ENCODE measurements at places on chromosomes 16 and 17.

- DNase-seq, result no peak
These were observed 51.4 kb downstream of the CCDC57 start for GRCh38 chr17:82161216-82161615.

- no peak for DNase-seq
These were observed 89.3 kb upstream of the SDK2 start for GRCh38 chr17:73733517-73733916.

- no peak for DNase-seq
These were observed 34.6 kb downstream of the LGALS9 start for GRCh38 chr17:27665549-27665948.

DNA sequence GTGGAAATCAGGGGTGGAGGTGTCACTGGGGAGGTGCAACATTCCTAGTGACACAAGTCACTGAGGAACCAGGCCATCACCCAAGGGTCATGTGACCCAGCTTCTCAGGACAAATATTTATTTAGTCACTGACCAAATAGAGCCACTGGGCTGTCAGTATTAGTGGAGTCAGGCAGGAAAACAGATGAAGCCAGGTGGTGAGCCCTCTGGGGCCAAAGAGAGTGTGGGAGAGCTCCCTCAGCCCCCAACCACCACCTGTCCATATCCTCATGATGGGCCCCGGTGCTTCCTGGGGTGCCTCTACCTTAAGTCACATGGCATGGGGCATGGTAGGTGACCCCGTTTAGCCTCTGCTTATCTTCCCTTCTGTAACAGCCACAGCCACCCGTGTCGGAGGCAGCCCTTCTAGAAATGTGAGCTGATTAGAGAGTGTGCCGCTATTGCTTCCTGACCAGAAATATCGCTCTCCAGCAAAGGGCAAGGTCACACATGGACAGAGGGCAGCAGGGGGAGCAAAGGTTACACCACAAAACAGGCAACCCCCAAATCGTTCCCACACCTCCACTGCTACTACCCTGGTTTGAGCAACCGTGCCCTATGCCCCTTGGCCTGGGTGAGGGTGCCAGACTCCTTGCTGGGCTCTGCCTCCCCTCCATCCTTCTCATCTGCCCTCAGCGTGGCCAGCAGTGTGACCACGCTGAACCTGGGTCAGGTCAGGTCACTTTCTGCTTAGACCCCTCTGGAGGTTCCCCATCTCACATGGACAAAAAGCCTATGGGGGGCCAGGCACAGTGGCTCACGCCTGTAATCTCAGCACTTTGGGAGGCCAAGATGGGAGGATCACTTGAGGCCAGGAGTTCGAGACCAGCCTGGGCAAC lies 8.6 kb upstream of the AKTIP start:
- DNase-seq, result no peak

DNA sequence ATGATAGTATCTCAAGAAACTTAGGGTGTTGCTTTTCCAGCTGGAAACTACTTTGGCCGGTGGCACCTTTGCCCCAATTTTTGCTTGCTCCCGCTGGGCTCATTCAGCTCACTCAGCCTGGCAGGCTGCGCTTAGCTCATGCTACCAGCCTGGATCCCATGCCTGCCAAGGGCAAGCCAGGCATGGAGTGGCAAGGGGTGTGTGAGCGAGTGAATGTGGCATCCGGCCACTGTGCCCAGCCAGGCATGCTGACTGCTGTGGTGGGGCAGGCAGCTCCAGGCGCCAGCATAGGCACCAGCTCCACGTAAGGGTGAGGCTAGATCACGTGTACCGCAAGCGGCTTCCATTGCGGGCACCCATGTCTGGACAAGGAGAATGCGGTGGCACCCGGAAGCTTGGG lies 9.4 kb downstream of the B3GNT9 start:
- no peak for DNase-seq

DNA sequence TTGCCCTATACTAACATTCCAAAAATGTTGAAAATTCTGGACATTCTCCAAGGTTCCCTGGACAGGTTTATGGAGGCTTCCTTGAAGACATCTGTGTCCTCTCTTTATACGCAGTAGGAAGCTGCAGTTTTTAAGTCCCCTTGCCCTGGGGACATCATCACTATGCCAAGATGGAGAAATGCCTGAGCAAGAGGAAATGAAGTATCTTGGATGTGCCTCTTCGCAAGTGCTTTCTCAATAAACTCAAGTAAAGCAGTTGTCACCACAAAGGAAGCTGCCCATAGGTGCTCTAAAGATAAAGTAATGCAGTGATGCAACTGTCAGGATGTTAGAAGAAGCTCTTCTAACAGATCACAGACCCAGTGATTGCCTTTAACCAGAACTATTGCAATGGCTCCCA lies 71.0 kb downstream of the CDYL2 start:
- no peak for DNase-seq

- no peak for DNase-seq
These were observed 22.3 kb upstream of the SMPD3 start for GRCh38 chr16:68470461-68471150.

GRCh38 chr16:87951552-87952538 lies 611 bp downstream of the BANP start:
- no peak for DNase-seq

DNA sequence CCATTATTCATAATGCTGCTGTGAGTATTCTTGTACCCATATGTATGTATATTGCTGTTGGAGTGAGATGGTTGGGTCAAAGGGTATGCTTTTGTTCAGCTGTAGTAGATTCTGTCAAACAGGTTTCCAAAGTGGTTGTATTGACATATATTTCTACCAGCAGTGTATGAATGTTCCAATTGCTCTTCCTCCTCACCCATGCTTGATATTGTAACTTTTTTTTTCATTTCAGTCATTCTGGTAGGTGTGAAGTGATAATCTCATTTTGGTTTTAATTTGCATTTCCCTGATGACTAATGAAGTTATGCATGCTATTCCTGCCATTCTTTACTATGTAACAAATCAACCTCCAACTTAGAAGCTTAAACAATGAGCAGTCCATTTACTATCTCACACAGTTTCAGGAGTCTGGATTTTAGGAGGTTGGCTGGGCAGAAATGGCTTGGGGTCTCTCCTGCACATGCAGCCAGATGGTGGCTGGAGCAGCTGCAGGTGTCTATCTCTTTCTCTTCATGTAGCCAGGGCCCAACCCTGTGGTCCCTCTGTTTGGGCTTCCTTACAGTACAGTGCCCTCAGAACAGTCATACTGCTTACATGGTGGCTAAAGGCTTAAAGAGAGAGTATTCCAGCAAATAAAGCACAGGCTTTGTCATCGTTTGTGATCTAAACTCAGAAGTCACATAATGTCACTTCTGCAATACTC lies 21.2 kb downstream of the ERAL1 start:
- DNase-seq, result no peak

GRCh38 chr16:22638393-22639206 lies 127.9 kb downstream of the NPIPB5 start:
- DNase-seq, result peak; percentile 83

DNA sequence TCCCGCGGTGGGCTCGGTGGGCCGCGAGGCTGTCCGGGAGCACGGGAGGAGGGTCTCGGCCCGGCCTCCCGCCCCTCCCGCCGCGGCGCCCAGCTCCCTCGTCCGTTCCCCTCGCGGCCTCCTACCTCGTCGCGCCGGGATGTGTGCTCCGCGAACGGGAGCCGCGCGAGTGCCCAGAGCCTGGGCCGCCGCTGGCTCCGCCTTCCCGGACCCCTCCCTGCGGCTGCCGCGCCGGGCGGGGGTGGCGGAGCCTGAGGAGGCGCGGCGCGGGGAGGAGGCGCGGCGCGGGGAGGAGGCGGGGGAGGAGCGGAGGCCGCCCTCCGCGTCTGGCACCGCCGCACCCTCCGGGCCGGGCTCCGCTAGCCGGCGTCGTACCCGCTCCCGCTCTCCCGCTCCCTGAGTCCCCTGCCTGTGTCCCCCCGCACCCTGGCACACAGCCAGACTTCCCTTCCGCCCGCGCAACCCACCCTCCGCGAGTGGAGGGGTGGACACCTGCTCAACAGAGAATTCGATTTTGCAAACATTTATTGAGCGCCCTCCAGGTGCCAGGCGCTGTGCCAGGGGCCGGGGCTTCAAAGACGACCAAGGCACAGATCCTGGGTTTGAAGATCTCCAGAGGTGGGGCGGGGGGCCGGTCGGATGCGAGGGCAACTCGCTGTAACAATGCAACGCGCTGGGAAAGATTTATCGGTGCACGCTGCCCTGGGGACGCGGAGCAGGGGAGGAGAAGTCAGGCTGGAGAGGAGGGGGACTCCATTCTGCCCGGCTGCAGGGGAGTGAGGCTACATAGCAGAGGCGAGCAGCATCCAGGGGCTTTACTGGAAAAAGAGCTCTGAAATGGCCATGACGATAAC lies at the start of gene MPP3:
Gene MPP3, minus strand, starts transcription at position 171 of the 854 bp plus-strand sequence. CDS start 1,240 bp downstream, outside the sequence.
- peak; percentile 64 for DNase-seq

GRCh38 chr17:80427366-80428282 lies 12.7 kb downstream of the ENDOV start:
- no peak for DNase-seq

- DNase-seq, result no peak
These were observed 29.4 kb upstream of the CACNG5 start for GRCh38 chr17:66805567-66805966.

DNA sequence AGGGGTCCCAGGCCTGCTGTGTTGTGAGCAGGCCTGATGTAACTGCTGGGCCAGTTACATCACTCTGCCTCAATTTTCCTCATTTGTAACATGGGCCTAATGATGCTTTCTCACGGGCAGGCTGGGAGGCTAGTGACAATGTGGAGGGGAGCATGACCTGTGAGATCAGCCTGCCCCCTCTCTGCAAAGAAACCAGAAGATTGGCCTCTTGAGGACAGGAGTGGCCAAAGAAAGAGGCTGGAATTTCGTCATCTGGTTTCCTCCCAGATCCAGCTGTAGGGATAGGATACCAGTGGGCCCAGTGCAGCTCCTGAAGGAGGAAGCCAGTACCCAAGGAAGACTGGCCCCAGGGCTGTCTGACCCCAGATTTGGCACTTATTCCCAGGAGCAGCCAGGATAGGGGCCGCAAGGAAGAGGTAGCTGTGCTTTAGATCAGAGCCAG lies 615 bp upstream of the SREBF1 start:
- DNase-seq, result peak; percentile 62

DNA sequence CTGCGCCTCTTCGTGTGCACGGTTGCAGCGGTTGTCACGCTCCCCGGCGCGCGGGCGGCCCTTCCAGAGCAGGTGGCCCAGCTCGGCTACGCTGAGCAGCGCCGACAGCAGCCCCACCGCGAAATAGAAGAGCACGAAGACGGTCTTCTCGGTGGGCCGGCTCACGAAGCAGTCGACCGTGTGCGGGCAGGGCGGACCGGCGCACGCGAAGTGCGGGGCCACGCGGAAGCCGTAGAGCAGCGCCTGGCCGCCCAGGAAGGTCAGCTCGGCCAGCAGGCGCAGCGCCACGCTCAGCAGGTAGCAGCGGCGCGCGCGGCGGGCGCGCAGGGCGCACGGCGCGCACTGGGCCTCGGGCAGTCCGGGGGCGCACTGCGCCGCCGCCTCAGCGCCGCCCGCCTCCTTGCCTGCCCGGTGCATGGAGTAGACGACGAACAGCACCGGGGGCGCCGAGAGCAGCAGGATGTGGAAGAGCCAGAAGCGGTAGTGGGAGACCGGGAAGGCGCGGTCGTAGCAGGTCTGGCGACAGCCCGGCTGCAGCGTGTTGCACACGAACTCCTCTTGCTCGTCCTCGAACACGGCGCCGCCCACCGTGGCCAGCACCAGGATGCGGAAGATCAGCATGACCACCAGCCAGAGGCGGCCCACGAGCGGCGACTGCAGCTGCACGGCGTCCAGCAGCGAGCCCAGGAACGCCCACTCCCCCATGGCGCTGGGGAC lies 1.3 kb downstream of the GJD3 start:
- DNase-seq, result no peak

GRCh38 chr16:85865-86264 lies 7.8 kb downstream of the MPG start:
- no peak for DNase-seq

- peak; percentile 45 for DNase-seq
These were observed 48.5 kb downstream of the RAI1 start for GRCh38 chr17:17729620-17730249.

DNA sequence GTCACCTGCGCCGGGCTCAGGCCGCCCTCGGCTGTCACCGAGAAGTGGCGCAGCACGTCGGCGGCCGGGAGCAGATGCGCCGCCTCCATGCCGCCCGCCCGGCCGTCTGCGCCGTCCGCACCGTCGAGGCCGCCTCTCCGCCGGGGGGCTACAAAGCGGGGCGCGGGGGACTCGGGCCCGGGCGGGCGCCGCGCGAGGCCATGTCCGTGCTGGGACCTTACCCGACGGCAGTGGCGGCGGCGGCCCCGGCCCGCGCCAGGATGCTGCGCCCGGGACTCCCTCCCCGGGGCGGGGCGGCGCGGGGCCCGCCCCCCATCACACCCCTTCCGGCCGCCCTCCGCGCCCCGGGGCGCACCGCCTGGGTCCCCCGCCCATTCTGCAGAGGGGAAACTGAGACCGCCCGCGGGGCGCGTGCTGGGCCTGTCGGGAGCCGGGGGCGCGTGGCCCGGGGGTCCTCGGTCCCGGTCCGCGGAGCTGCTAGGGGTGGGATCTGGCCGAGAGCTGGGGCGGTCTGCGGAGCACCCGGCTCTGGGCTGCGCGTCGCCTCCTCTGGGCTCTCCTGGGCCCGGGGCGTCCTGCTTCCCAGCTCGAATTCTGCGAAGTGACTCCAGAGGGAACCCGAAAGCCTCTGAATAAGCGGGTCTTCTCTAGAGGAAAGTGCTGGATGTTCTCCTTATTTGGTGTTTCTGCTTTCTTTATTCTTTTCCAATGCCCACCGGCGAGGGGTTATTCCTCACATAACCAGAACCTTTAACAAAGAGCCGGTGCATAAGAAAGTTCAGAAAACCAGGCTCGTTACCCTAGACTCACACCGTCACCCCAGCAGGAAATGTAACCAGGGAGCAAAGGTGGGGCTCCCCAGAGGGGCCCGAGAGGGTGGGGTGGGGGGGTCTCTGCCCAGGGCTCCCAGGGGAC lies at the start of gene ATP2A3:
Gene ATP2A3, minus strand, starts transcription at position 235 of the 915 bp plus-strand sequence. Its CDS starts 146 bp downstream, at position 89.
- DNase-seq, result no peak

- DNase-seq, result peak; percentile 64
These were observed 814 bp upstream of the RUNDC3A start for GRCh38 chr17:44307387-44308186.

- no peak for DNase-seq
These were observed 11.5 kb upstream of the LGALS3BP start for GRCh38 chr17:78991017-78991738.

- no peak for DNase-seq
These were observed 99.9 kb upstream of the CORO6 start for GRCh38 chr17:29722411-29723198.

DNA sequence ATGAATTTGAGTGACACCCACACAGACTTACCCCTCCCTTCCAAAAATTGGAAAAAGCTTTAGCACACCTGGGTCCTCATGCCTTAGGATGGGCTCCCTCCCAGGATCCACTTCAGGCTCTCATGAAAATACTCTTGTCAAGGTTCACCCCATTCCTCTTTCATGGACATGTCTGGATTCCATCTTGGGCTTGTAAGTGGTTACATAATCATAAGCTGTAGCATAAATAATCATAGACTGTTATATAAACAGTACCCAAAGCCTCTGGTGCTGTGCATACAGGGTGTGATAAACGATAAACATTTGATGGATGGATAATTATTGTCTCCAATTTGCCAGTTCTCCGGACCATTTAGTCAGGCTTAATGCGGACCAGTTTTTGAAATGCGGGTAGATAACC lies 53.7 kb upstream of the TEKT3 start:
- no peak for DNase-seq

- no peak for DNase-seq
These were observed 1.8 kb downstream of the CACNG3 start for GRCh38 chr16:24257958-24258357.

GRCh38 chr16:85625485-85626117 lies 12.5 kb downstream of the GSE1 start:
- DNase-seq, result no peak

GRCh38 chr17:79686476-79686875 lies 44.3 kb upstream of the ENPP7 start:
- no peak for DNase-seq

All from SK-MEL-5 (cell line).